ENCODE measurements at places on chromosomes 5 and 9.

DNA sequence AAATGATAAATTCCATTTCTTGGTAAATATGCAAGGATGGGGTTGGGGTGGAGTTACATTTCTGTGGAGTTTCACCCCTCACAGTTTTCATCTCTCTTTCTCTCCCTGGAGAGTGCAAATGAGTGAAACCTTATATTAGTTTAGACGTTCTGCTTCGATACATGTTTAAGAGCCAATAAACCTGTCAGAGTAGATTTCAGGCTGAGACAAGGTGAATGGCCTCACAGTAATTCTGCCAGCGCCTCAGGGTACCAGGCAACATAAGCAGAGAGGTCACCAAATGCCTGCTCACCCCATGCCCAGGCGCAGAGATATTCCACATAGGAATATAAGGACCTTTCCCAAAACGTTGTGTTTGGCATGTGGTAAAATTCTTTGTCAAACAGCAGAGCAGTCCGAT, 154.9 kb upstream of the VLDLR start:
- no peak for DNase-seq

- DNase-seq = no peak
Measured at GRCh38 chr5:59367791-59368394, 525.6 kb downstream of the PDE4D start.

DNA sequence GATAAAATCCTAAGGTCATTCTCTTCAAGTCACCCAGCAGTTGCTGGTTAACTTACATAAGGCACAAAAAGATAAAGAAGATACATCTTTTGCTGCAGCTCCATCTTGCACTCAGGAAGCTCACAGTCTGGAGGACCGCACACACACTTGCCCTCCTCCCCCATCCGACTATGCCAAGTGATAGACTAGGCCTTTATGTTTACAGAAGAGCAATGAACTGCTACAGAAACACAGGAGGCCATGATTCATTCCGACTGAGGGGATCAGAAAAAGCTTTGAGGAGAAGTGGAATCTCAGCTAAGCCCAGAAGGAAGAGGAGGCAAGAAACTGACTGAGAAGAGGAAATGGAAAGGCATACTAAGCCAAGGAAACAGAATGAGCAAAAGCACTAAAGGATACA, 17.4 kb downstream of the NRG2 start:
- DNase-seq = no peak

- peak; percentile 13 for DNase-seq
Measured at GRCh38 chr9:136081113-136081825, 13.8 kb downstream of the NACC2 start.

- DNase-seq = no peak
Measured at GRCh38 chr5:175060257-175060656, 335.9 kb downstream of the MSX2 start.

GRCh38 chr5:152378730-152379129, 26.3 kb downstream of the NMUR2 start:
- no peak for DNase-seq

GRCh38 chr5:35754481-35754880, 102.2 kb upstream of the IL7R start:
- DNase-seq = no peak

- no peak for DNase-seq
Measured at GRCh38 chr9:89374176-89374575, 55.9 kb downstream of the SECISBP2 start.

DNA sequence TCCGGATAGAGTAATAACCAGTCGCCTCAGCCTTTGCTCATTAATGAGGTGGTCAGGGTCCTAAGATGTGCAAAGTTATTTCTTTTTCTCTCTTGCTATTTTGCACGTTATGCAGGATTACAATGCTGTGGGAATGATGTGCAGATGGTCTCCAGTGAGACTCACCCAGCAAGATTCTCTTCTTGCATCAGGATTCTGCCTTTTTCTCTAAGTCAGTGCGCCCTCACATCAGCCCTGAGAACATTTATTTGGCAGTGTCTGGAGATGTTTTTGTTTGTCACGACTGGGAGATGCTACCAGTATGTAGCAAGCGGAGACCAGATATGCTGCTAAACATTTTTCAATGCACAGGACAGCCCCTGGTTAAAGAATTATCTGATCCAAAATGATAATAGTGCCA, 280.3 kb upstream of the WWC1 start:
- no peak for DNase-seq

GRCh38 chr5:8721536-8721935, 824.3 kb downstream of the SEMA5A start:
- DNase-seq = no peak

DNA sequence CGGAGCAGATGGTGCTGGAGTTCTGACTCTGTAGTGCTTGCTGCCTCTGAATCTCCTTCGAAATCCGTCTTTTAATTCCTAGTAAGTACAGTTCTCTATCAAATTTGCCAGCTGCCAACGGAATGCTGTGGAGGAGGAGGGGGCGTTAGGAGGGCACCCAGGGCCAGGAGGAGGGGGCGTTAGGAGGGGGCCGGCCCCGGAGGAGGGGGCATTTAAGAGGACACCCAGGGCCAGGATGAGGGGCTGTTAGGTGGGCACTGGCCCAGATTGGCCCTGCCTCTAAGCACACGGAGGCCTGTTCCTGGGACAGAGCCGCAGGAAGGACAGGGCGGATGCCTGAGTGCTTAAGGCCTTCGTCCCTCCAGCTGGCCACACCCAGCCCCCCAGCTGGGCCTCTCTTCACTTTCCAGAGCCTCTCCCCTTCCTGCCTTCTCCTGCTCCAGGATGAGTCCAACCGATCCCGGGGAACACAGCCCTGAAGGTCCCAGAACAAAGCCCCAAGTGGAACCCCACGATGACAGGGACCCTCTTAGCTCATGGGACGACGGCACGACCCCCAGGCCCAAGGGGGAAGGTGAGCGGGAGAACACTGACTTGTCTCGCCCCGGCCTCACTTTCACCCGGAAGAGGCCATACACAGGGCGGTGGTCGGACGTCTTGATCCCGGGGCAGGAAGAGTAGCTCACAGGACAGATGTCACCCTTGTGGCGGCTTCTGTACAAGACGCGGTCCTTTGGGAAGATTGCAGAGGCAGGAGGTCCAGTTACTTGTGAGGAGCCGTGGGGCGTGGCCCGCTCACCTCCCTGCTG, 9.8 kb downstream of the INPP5E start:
- no peak for DNase-seq
